ENCODE measurements at places on chromosomes 6 and 20.
A peak's percentile ranks its signal among the peaks of the same experiment; 100 is the strongest.

- peak; percentile 67 for DNase-seq
Observed at GRCh38 chr6:15491255-15491985, 171.4 kb downstream of the DTNBP1 start.

GRCh38 chr20:18066421-18067333 lies 9.0 kb upstream of the OVOL2 start:
- no peak for DNase-seq

DNA sequence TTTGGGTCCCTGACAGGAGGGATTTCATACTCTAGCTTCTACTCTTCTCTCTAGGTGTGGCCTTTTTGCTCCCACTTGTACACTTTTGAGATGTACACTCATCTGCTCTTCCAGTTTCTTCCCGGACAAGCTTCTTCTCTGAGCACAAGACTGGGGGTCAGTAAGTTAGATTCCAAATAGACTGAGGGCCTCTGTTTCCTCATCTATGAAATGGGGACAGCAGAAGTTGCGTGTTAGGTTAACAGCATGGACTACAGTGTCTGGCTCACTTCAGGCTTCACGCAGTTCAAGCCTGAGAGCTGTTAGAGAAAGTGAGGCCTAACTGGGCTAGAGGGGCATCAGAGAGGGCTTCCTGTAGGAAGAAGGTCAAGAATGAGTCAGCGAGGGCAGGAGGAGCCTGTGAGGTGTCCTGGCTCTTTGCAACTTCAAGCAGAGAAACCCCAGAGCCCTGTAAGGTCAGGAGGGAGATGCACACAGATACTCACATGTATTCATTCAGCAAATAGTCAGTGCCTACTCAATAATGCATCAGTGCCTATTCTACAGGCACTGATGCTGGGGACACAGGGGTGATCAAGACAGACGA lies 20.6 kb downstream of the XKR7 start:
- no peak for DNase-seq

DNA sequence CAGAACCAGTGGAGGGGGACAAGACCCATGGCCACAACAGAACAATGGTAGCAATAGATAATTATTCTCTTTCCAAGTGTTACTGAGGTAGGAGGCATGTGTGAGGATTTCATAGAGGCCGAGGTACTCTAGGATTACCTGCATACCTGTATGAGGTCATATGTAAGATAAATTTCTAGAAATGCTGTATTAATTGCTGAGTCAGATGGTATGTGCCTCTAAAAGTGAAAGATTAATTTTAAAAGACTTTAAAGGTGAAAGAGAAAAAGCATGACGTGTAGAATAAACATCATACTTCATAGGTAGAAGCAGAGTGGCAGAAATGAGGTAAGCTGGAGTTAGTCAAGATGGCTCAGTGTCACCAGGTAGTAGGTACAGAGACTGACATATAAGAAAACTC lies 51.6 kb downstream of the ZHX3 start:
- no peak for DNase-seq

DNA sequence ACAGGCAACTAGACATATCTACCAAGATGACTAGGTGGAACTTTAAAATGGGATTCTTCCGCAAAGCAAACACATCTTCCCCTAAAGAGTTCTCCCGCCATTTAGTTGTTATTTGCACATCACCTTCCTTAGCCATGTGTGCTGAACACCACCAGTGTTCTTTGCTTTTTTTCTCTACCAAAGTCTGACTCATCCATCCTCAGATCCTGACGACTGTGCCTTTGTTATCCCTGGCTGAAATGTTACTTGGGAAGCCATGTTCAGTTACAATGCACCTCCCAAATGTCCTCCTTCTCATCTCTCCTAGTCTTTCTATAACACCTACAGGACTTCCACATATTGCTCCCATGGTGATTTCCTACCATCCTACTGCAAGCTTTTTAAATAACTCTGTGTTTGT lies 593.5 kb upstream of the ARID1B start:
- no peak for DNase-seq

- DNase-seq: no peak
Observed at GRCh38 chr6:129568015-129568414, 142.0 kb downstream of the ARHGAP18 start.

DNA sequence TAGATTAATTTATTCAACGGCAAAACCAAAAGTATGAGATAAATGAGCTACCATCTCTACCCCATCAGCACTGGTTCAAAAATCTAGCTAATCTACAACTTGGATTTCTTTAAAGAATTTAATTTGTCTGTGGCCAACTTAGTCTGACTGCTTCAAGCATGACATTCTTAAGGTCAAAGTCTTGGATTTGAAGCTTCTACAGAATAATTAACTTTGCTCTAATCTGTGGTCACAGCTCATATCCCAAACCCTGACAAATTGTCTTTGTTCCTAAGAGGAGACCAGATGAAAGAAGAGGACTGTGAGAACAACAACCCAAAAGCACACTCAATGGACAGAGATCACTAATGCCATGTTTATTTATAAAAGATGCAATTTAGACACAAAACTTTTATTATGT lies 166.9 kb upstream of the EPHA7 start:
- no peak for DNase-seq

GRCh38 chr6:38168699-38169098 lies 349.2 kb downstream of the ZFAND3 start:
- DNase-seq: no peak

DNA sequence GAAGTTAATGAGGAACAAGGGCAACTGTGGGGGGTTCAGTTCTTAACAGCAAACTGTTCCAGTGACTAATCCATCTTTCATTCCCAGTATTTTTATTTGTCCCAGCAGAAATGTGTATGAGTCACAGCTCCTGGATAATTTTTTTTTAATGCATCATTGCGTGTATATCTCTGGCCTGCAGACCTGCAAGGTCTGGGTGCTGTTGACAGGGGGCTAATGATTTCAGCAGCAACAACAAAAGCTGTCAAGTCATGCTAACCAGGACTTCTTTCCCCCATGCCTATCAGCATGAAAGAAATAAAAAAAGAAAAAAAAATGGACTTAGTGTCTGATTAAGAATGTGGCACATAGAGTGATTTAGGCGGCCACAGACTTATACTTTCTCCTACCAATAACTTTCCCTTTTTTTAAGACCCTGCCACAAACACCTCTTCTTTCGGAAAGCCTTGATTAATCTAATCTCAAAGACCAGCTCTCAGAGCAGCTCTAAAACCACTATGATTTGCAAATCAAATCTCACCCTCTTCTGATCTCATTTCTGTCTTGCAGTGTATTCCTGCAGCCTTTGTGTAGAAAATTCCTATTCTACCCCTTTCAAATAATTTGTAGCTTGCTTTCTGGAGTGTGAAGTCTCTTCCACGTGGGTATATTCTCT lies 14.2 kb upstream of the PREX1 start:
- DNase-seq: no peak

- DNase-seq: no peak
Observed at GRCh38 chr20:34951252-34951651, 4.4 kb downstream of the GSS start.

DNA sequence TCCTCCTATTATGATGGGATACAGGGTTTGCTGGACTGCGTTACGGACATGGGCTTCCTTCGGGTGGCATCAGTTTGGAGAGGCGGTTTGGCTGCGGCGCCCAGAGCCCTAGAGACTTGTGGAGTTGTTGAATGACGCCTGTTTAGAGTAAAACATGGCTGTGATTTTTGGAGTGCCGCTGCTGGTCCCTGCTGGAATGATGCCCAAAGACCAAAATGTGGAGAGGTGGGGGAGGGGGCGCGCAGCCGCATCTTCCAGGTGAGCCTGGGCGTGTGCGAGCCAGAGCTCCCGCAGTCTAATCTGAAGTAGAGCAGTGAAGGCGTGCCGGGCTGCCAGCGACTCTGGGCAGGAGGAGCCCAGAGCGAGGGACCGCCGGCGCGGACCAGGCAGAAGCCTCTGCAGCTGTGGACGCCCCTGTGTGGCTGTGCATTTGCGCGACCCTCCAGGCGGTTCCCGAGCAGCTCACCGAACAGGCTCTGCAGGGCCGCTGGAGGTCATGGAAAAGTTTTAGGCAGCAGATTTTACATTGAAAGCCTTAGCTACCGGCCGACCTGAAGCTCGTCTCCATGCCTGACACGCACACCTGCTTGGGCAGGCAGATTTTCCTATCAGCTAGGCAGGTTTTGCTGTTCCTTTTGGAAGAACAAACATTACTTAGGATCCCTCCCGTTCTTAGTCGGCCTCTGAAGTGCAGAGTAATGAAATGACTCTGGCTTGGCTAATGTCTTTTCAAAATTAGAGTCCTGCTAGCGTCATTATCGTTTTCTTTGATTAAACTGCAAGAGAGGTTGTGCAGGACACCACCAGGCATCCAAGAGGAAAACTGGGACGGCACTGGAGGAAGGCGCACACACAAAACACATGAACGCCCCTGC lies 298.2 kb downstream of the PHACTR1 start:
- DNase-seq: no peak

DNA sequence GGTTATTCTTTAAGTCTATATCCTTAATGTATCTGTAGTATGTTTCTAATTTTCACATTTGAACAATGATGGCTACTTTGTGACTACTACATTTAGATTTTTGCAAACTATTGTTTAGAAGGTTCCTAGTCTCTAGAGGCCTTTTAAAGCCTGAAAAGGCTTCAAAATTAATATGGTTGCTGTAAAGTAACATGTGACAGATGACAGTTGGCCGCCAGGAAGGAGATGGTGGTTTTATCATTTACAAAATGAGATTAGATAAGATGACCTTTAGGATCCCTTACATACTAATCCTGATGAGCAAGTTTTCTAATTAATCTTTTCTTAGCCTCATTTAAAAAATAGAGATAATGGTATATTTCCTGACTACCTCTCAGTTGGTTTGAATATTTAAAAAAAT lies 18.8 kb downstream of the SCAF8 start:
- no peak for DNase-seq

DNA sequence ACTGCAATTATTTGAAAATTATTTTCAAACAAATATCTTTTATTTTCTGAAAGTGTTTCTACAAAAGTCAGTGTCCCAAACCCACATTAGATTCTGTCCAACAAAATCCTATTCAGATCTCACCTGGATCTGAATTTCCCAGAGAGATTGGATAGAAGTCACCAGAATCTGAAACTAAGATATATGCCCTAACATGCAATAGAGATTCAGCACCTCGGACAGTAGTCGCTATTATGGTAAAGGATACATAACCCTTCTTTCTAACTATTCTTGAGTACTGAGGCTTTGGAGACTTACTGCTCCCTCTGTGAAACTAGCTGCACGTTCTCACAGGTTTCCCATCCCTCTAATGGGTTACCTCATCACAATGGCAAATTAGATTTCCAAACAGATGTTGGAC lies 151.4 kb downstream of the ID4 start:
- DNase-seq: no peak

- DNase-seq: no peak
Observed at GRCh38 chr6:13913226-13914001, 11.3 kb upstream of the RNF182 start.

- DNase-seq: no peak
Observed at GRCh38 chr6:79396625-79397024, 140.6 kb downstream of the LCA5 start.

- no peak for DNase-seq
Observed at GRCh38 chr6:44162876-44163625, 4.4 kb downstream of the CAPN11 start.

DNA sequence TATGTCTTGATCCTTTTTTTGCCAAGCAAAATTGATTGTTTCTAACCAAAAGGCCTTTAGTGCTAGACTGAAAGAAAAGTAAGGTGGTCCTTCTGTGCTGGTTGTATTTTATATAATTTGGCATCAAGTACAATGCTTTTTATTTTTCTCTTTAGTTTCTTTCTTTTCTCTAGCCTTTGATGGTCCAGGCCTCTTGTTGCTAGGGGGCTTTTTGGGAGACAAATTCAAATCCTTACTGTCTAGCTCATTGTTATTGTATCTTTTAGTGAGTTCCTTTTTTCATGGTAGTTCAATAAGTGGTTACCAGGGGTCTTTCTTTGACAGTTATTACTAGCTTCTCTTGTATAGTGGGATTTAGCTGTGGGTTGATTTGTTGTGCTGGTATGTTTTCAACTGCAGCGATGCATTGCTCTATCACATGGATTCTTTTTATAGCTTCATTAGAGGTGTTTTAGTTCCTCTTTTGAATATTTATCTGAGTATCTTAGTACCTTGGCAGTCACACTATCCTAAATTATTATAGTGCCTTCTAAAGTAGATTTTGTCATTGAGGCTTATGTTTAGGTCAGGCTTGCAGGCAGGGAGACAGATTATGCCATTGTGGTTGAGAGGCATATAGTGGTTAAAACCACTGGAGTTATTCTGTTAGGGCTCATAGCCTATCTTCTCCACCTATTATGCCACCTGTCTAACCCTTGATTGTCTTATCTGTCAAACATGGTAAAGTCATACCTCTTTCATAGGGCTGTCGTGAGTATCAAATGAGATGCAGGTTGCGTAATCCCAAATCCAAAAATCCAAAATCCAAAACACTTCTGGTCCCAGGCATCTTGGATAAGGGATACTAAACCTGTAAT lies 49.5 kb downstream of the KCNS1 start:
- DNase-seq: no peak

- no peak for DNase-seq
Observed at GRCh38 chr20:49747707-49748524, 34.2 kb upstream of the B4GALT5 start.
